Heart right ventricle (tissue), 16 donors: ENCODE measurements at places on chromosomes 4 and X. TPM values are rescaled to one million over a fixed set of nuclear protein-coding genes. Genes with fewer than 3 reads are reported as not detected.

GRCh38 chrX:153465691-153466380 lies 4.5 kb downstream of the HAUS7 start:
- no peaks in the 10 kb centered on the region for H3K27me3 ChIP-seq
- DNase-seq: no peak
- H3K4me1 ChIP-seq: peaks cover 19% of the 10 kb centered on the region
- no peak overlapping the region for H3K4me3 ChIP-seq
- no peaks in the 10 kb centered on the region for H3K36me3 ChIP-seq

DNA sequence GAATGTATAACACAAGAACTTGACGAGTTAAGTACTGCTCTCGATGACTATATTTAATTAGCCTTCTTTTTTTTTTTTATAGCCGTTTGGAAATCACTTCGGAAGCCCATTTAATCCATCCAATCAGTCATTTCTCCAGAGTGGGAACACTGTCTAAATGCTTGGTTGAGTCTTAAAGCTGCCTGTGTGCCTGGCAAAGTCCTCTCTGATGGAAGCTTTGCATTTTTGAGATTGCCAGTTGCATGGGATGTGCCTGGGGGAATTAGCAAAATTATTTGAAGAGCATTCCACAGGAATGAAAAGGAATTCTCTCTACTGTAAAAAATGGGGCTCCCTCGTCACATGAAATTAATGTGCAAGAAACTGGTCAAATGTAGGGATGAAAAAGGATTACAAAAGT lies 398.8 kb upstream of the RPS6KA3 start:
- no peaks in the 10 kb centered on the region for H3K27me3 ChIP-seq
- no peaks in the 10 kb centered on the region for H3K36me3 ChIP-seq
- no peak overlapping the region for H3K4me3 ChIP-seq
- DNase-seq: no peak
- no peaks in the 10 kb centered on the region for H3K4me1 ChIP-seq
- no peak overlapping the region for H3K27ac ChIP-seq

GK gene
- 9.3 TPM for total RNA-seq

- no peaks in the 10 kb centered on the region for H3K4me1 ChIP-seq
- no peaks in the 10 kb centered on the region for H3K27me3 ChIP-seq
- no peaks in the 10 kb centered on the region for H3K36me3 ChIP-seq
- DNase-seq: no peak
Observed at GRCh38 chr4:154928640-154929257, 147.7 kb downstream of the RBM46 start.

- H3K4me3 ChIP-seq: no peak overlapping the region
- no peaks in the 10 kb centered on the region for H3K4me1 ChIP-seq
- no peaks in the 10 kb centered on the region for H3K36me3 ChIP-seq
- no peak overlapping the region for H3K27ac ChIP-seq
- DNase-seq: no peak
Observed at GRCh38 chr4:67160394-67160793, 384.9 kb downstream of the CENPC start.

DNA sequence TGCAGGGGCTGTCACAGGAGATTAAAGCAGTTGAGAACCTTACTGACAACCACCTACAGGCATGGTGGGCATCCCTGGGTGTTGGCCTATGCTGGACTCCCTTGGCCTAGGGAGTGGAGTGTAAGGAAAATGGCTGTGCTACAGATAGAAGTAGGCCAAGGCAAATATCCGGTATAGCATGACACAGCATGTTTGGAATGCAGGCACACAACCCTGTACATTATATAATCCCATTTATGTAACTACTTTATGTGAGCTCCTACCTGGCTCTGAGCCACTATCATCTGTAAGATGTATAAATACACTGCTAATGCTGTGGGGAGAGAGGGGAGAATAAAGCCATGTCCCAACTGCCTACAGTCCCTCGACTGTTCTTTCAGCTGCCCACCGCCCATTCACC lies 38.7 kb upstream of the KCTD8 start:
- no peaks in the 10 kb centered on the region for H3K27me3 ChIP-seq
- no peak overlapping the region for H3K4me3 ChIP-seq
- H3K36me3 ChIP-seq: no peaks in the 10 kb centered on the region
- H3K4me1 ChIP-seq: no peaks in the 10 kb centered on the region

GRCh38 chr4:158033416-158034120 lies 139.3 kb downstream of the GASK1B start:
- peak overlapping the region; percentile 4 for H3K4me3 ChIP-seq
- peak; percentile 29 for DNase-seq
- H3K36me3 ChIP-seq: no peaks in the 10 kb centered on the region

FGF13 gene
- 0.30 TPM for total RNA-seq

POU3F4 gene
- not detected for total RNA-seq

NHS gene
- 0.79 TPM for total RNA-seq

- H3K4me3 ChIP-seq: no peak overlapping the region
- no peaks in the 10 kb centered on the region for H3K4me1 ChIP-seq
- DNase-seq: no peak
Observed at GRCh38 chrX:130053236-130053635, 57.1 kb downstream of the ELF4 start.

SCFD2 gene
- 9.6 TPM for total RNA-seq

CHST7 gene
- 4.2 TPM for total RNA-seq

PF4V1 gene
- total RNA-seq: not detected

DNA sequence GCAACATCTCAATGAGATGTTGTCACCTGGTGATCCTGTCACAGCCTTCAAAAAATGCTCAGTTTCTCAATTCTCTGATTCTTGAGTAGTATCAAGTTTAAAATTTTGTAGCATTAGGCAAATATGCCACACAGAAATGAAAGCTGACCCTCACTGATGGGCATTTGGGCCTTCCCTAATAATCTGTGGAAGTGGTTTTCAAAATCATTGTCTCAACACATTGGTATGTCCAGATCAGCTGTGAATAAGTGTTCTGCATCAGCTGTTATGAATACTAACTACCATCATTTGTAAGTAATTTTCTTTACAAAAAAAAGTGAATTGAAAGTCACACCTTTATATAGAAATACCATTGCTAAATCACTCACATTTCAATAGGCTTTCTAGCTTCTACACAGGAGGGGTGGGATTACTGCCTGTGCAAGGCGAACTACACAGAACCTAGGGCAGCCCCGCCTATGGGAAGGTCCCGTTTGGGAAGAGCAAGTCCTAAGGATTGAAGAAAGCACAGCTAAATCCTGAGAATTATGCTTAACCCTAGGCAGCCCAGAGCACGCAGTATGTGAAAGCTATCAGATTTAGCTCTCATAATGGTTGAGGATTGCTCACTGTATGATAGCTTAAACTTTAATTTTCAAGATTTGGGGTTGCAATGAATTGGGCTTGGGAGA lies 73.4 kb downstream of the GPC3 start:
- H3K4me1 ChIP-seq: no peaks in the 10 kb centered on the region
- no peak overlapping the region for H3K27ac ChIP-seq
- H3K27me3 ChIP-seq: no peaks in the 10 kb centered on the region
- H3K4me3 ChIP-seq: no peak overlapping the region

GRCh38 chrX:68665502-68665901 lies 18.0 kb downstream of the STARD8 start:
- H3K27me3 ChIP-seq: no peaks in the 10 kb centered on the region
- no peak overlapping the region for H3K27ac ChIP-seq
- DNase-seq: peak; percentile 23
- H3K36me3 ChIP-seq: no peaks in the 10 kb centered on the region
- H3K4me3 ChIP-seq: no peak overlapping the region

DNA sequence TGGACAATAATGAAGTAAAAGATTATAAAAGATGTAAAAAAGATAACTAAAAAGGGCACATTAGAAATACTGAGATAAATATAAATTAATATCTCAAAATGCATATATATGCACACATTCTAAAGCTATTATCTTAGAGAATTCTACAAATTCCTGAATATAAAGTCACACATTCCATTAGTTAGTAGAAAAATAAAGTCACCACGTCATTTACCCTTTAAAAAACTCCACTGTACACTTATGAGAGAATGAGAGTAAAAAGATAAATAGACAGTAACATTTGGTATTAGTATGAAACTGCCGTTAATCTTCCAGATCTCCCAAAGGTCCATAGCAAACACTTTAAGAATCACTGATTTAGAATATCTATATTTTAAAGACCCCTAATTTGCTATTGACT lies 67.2 kb upstream of the IL15 start:
- no peak overlapping the region for H3K4me3 ChIP-seq
- no peaks in the 10 kb centered on the region for H3K27me3 ChIP-seq
- no peaks in the 10 kb centered on the region for H3K4me1 ChIP-seq
- no peak for DNase-seq

GRCh38 chrX:154515090-154515965 lies 704 bp downstream of the FAM3A start:
- no peaks in the 10 kb centered on the region for H3K36me3 ChIP-seq
- H3K27me3 ChIP-seq: no peaks in the 10 kb centered on the region
- DNase-seq: peak; percentile 23
- peak overlapping the region; percentile 95 for H3K27ac ChIP-seq

DNA sequence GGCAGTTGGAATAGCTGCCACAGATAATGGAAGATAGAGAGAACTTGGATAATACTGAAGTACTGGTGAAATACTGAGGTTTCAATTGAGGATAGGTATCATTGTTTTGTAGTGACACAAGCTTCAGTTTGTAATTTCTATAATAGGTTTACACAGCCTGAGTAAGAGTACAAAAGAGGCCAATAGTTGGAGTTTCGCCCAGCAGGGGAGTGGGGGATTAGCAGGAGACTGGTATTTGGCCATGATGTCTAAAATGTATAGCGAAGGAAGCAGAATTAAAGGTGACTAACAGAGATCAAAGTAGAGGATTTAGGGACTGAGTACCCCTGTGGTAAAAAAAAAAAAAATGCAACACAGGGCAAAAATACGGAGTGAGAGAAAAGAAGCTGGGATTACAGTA lies 129.5 kb downstream of the KCTD8 start:
- DNase-seq: no peak
- no peaks in the 10 kb centered on the region for H3K4me1 ChIP-seq
- no peaks in the 10 kb centered on the region for H3K27me3 ChIP-seq
- no peak overlapping the region for H3K4me3 ChIP-seq
- no peak overlapping the region for H3K27ac ChIP-seq
